Stromal cell of bone marrow (primary cell): ENCODE measurements at places on chromosomes 11 and 22.
A peak's percentile ranks its signal among the peaks of the same experiment; 100 is the strongest.

DNA sequence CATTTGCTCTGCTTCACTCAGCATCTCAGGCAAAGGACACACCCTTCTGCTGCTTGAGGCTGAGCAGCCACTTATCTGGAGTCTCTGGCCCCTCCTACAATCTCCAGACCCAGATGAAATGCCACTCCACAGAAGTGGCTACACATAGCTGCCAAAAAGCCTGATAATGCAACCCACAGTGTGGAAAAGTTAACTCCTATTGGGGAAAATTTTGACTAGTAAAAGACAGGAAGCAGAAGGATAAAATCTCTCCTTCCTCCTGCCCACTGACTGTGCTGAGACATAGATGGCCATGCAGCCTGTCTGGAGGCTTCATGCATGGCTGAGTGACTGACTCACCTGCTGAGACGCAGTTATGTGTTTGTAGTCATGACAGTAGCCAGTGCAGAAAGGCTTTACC is 92.3 kb upstream of the TEAD1 start:
- DNase-seq = peak; percentile 53

- DNase-seq = no peak
Measured at GRCh38 chr22:29343313-29343805, 27.9 kb upstream of the RASL10A start.

GRCh38 chr11:67158221-67158620 is 39.2 kb downstream of the KDM2A start:
- peak; percentile 9 for DNase-seq

GRCh38 chr11:12701811-12702592 is 27.8 kb downstream of the TEAD1 start:
- DNase-seq = no peak

- DNase-seq = no peak
Measured at GRCh38 chr11:12472401-12473005, 95.1 kb downstream of the PARVA start.

DNA sequence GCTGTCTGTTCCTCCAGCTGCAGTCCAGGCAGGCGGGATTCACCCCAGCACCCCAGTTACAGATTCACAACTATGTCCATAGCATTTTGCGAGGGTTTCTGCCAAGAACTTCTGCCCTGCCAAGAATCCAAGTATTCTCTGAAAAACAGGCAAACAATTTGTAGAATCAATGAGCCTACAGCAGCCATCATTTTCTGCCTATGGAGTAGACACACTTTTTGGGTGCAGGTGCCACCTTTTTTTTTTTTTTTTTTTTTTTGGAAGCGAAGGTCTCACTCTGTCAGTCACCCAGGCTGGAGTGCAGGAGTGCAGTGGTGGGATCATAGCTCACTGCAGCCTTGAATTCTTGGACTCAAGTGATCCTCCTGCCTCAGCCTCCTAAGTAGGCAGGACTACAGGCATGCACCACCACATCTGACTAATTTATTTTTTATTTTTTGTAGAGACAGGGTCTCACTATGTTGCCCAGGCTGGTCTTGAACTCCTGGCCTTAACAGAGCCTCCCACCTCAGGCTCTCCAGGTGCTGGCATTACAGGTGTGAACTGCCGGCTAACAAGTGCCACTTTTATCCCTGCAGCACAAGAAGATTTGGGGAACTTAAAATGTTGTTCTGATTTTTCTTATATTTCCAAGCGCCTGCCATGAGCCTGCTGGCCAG is 195.1 kb downstream of the SNX19 start:
- no peak for DNase-seq

DNA sequence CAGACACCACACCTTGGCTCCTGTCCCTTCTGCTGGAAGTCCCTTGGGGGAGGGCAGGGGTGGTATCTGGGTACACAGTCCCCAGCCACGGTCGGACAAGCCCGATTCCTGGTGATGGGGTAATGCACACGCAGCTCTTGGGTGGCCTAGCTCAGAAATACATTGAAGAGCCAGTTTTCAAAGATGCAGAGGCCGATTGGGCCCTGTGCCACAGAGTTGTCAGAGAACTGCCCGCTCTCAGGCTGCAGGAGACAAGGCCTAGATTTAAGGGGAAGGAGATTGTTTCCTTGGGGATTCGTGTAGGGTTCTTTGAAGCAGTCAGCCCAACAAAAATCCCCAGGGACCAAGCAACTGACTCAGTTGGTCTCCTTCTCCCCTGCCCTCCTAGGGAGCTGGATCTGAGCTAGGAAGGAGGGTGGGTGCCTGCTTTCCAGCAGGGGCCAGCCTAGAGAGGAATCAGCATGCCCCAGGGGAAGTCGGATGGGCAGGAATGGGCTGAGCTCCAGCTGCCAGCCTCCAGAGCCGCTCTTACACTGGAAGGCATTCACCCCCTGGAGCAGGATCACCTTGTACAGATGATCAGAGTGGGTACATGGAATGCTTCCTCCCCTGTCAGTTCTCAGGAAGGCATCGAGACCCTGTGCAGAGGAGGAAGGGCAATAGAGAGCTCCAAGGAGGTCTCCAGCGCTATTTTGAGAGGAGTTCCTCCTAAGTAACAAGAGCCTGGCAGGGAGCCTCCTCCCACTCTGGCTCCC is 3.3 kb upstream of the SCN4B start:
- no peak for DNase-seq

- no peak for DNase-seq
Measured at GRCh38 chr11:111977146-111978027, 40.2 kb downstream of the DIXDC1 start.

- DNase-seq = no peak
Measured at GRCh38 chr11:72935700-72936099, 121.5 kb downstream of the ATG16L2 start.

DNA sequence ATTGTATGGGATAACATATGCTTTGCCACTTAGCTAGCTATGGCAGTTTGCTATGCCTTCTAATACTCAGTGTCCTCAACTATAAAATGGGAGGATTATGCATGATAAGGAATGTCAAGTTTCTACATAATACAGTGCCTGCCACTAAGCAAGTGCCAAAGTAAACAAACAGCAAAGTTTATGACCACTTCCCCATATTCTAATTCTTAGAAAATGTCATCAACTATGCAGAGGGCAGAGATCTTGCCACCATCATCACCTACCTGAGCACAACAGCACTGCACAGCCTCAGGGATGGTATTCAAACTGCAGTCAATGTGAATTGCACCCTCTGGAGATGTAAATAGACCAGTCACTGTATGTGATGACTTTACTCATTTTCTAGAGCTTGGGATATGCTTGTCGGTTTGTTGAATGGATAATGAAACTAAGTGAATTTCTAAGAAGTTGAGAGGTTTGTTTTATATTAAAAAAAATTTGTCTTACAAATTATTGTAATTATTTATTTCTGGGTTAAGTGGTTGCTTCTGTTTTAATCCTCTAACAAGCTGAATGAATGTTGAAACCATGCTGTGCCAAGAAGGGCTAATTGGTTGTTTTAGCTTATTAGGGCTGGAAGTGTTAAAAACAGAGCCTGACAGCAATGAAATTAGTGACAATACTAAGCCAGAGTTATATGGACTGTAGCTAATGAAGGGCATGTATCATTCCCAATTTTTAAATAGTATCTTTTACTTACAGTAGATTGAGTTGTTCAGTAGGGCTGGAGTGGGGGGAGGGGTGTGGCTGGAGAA is 398.4 kb downstream of the CNTN5 start:
- no peak for DNase-seq

DNA sequence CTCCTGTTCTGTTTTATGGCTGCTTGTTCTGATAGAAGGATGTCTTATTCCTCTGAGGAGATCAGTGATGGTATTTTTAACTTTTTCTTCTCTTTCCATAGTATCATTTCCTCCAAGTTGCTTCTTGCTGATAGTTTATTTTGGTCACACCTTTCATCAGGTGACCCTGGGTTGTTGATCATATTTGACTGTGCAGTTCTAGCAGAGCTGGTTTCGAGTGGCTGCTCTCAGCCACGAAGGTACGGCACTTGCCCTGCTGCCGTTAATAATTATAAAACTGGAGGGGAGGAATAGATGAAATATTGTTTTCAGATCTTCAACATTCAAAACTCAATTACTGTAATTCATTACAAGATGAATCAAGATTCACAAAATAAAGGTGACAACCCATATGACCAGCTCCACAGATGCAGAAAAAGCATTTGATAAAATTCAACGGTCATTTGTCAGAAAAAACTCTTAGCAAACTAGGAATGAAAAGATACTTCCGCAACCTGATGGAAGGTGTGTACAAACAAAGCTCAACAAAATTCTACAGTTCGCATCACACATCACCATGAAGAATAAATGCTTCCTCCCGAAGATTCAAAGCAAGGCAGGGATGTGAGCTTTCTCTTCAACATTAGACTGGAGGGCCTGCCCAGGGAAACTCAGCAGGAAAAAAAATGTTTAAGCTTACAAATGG is 59.2 kb upstream of the RTL6 start:
- DNase-seq = no peak

GRCh38 chr11:31045335-31045734 is 324.2 kb downstream of the DCDC1 start:
- no peak for DNase-seq

DNA sequence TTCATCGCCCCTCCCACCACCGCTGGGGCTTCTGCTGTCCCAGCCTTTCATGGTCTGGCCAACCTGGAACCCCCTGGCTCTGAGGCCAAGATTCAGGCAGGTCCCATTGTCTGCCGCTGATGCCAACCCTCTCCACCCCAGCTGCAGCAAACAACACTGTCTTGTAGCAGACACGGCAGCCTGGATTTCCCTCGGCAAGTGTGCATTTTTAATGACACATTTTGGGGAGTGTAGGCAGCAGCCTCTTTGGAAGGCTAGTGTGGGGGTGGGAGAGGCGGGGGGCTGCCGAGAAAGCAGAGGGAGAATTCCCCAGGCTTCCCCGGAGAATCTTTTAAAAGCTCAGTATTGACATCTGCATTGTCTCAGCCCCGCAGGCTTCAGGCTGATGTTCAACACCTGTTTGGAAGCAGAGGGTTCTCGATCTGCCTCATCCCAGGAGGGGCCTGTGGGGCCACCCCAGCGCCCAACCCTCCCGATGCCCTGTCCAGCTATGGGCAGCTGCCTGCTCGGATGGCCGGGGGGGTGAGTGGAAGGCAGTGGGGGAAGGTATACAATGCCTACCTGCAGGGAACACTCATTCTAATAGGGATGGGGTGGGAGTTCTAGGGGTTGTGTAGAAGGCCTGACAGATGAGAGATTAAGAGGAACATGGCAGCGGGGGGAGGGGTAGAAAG is 41.5 kb downstream of the NECTIN1 start:
- no peak for DNase-seq

GRCh38 chr22:25402501-25403283 is 161.8 kb upstream of the GRK3 start:
- DNase-seq = peak; percentile 23

GRCh38 chr11:132559331-132560036 is 972.8 kb downstream of the OPCML start:
- no peak for DNase-seq

- DNase-seq = no peak
Measured at GRCh38 chr22:44680481-44680894, 21.5 kb upstream of the PRR5 start.

GRCh38 chr11:88164320-88164719 is 10.9 kb downstream of the RAB38 start:
- no peak for DNase-seq

- no peak for DNase-seq
Measured at GRCh38 chr11:103222806-103223205, 113.6 kb downstream of the DYNC2H1 start.

GRCh38 chr11:115242982-115243381 is 261.2 kb downstream of the CADM1 start:
- no peak for DNase-seq

DNA sequence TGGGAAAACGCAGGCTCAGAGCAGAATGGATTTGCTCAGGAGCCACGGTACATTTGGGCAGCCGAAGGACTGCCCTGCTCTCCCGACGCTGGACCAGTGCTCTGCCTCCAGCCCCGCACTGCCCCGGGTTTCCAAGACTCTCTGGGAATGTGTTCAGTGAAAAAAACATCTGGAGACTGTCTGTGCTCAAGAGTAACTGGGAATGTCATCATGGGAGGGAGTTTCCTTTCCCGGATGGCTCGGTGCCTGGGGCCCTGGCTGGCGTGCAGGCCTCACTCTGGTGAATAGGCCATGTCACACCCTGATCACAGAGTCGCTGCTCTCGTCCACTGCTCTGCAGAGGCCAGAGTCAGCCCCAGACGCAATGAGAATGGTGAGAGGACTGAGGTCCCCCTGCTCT is 9.8 kb upstream of the APOL6 start:
- peak; percentile 67 for DNase-seq

DNA sequence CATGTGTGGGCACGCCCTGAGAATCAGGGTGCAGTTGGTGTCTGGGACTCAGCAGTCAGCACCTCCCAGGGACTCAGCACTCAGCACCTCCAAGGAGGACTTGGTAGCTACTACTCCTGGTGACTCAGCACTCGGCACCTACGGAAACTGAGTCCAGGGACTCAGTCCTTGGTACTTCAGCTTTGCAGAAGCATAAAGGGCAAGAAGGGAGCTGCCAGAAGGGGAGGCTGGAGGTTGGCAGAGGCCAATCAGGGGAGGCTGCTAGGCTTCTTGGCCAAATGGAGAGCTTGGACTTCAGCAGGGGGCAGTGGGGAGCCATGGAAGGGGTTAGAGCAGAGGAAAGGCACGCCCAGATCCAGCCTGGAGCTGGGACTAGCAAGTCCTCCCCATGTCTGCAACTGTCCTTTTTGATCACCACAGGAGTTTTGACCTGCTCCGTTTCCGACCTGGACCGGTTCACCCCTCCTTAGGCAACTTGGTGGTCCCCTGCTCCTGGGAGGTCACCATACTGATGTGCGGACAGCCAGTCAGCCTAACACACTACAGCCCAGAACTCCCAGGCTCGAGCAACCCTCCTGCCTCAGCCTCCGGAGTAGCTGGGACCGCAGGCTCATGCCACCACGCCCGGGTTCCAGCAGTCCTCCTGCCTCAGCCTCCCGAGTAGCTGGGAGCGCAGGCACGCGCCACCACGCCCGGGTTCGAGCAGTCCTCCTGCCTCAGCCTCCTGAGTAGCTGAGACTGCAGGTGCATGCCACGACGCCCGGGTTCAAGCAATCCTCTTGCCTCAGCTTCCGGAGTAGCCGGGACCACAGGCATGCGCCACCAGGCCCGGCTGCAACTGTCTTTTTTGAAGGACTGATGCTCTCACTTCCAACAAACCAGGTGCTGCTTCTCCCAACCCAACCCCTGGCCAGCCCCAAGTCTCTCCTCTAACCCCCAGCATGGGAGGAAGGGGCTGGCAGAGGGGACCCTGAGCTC is 1.5 kb downstream of the ANO9 start:
- no peak for DNase-seq

DNA sequence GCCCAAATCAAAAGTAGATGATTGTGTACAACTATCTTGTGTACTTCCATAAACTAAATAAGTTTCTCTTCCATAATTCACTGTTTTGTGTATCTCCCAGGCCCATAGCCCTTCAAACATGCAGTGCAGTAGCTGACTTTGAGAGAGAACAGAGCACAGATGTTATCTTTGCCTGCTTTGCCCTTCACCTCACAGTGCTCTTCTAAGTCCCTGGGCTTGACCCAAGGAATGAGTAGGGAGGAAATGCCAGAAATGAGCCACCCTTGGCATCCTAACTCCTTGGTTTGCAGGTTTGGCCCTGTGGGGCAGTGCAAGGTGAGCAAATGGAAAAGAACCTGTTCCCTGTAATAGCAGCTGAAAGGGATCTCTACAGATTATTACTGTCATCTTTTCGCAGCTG is 79.2 kb downstream of the STIM1 start:
- no peak for DNase-seq
